ENCODE measurements at places on chromosomes 1 and 21. TPM values are rescaled to one million over a fixed set of nuclear protein-coding genes. Genes with fewer than 3 reads are reported as not detected.

Gene SIK1
- 3.2 TPM for total RNA-seq

Gene SMYD2
- 19.7 TPM for total RNA-seq

Gene LRRC8C
- 7.1 TPM for total RNA-seq

Gene SLC1A7
- total RNA-seq, result 3.7 TPM

Gene USP16
- 39.9 TPM for total RNA-seq

DNA sequence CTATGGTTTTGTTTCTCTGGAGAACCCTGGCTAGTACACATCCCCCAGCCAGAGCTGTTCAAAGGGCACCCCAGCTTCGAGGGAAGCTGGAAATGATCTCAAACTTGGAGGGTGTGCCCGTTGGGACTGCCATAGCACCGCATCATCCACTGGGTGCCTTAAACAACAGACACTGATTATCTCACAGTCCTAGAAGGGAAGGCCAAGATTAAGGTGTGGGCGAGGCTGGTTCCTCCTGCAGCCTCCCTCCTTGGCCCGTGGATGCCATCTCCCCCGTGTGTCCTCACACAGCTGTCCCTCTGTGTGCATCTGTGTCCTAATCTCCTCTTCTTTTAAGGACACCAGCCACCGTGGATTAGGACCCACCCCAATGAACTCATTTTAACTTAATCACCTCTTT, 4.2 kb upstream of the IBA57 start:
- H3K4me3 ChIP-seq, result no peak overlapping the region

- peak overlapping the region; percentile 10 for H3K27ac ChIP-seq
- no peak overlapping the region for H3K4me3 ChIP-seq
- DNase-seq, result no peak
- H3K36me3 ChIP-seq, result no peaks in the 10 kb centered on the region
- no peaks in the 10 kb centered on the region for H3K27me3 ChIP-seq
These were observed 16.1 kb upstream of the XPR1 start for GRCh38 chr1:180615493-180616290.

GRCh38 chr1:2544875-2545640, 11.1 kb upstream of the TNFRSF14 start:
- H3K4me1 ChIP-seq, result peaks cover 74% of the 10 kb centered on the region
- no peaks in the 10 kb centered on the region for H3K36me3 ChIP-seq
- no peak for DNase-seq
- H3K27ac ChIP-seq, result peak overlapping the region; percentile 90
- no peak overlapping the region for H3K4me3 ChIP-seq

DNA sequence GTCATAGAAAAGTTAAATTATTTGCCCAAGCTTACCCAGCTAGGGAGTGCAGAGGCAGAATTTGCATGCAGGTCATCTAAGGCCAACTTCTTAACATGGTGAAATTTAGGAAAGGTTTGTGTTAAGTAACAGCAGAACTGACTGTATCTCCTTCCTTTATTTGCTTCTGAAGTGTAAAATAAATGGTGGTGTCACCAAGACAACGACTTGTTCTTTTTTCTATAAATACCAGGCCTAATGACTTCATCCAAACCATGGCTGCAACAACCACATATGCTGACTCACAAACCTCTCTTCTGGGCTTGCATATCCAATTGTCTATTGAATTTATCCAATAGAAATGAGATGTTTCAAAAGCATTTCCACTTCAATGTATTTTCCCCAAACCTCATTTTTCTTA, 19.1 kb downstream of the COL24A1 start:
- no peak for DNase-seq
- H3K36me3 ChIP-seq, result no peaks in the 10 kb centered on the region
- H3K4me3 ChIP-seq, result no peak overlapping the region
- H3K27ac ChIP-seq, result no peak overlapping the region
- no peaks in the 10 kb centered on the region for H3K27me3 ChIP-seq
- peaks cover 10% of the 10 kb centered on the region for H3K4me1 ChIP-seq

DNA sequence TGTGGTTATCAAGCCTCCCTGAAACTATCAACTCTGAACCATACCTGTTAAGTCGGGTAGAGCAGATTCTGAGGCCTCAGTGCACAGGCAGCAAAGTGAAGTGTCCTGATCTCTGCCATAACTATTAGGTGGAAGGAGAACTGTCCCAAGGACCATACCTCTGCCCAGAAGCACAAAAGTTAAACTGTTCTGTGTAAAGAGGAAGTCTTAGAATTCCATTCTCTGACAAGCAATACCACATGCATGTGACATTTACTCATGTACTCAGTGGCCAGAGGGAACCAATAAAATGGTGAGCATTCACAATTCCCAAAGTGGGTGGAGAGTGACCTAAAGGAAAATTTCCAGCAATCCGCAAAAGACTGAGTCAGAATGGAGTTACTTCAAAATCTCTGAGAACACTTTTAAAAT, 61.0 kb downstream of the TOR3A start:
- H3K36me3 ChIP-seq, result no peaks in the 10 kb centered on the region
- peak overlapping the region; percentile 55 for H3K27ac ChIP-seq
- no peak for DNase-seq
- H3K4me1 ChIP-seq, result peaks cover 51% of the 10 kb centered on the region
- H3K4me3 ChIP-seq, result peak overlapping the region; percentile 31
- H3K27me3 ChIP-seq, result no peaks in the 10 kb centered on the region

- peaks cover 4% of the 10 kb centered on the region for H3K27me3 ChIP-seq
- no peaks in the 10 kb centered on the region for H3K36me3 ChIP-seq
- DNase-seq, result no peak
- H3K27ac ChIP-seq, result no peak overlapping the region
- H3K4me3 ChIP-seq, result no peak overlapping the region
These were observed 135.7 kb upstream of the RUNX3 start for GRCh38 chr1:25065795-25066238.

- peak overlapping the region; percentile 6 for H3K4me3 ChIP-seq
- DNase-seq, result no peak
- no peaks in the 10 kb centered on the region for H3K27me3 ChIP-seq
- H3K4me1 ChIP-seq, result peaks cover 94% of the 10 kb centered on the region
- no peaks in the 10 kb centered on the region for H3K36me3 ChIP-seq
- H3K27ac ChIP-seq, result peak overlapping the region; percentile 99
These were observed 6.3 kb downstream of the ARID1A start for GRCh38 chr1:26701995-26702679.

DNA sequence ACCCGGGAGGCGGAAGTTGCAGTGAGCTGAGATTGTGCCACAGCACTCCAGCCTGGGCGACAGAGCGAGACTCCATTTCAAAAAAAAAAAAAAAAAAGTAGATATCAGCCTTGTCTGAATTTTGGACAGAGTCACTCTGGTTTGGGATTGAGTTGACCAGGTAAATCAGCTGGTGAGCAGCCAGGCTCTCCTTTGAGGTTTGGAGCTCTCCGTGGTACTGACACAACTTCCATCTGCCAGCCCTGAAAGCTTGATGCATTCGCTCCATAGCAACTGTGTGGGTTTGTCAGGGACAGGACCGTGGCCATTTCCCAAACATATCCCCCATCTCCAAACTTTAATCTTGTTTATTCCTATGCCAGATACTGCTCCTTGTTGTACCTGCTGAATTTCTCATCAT, 155.2 kb downstream of the DMRTA2 start:
- H3K27me3 ChIP-seq, result no peaks in the 10 kb centered on the region
- H3K4me1 ChIP-seq, result no peaks in the 10 kb centered on the region
- no peak overlapping the region for H3K27ac ChIP-seq
- H3K36me3 ChIP-seq, result no peaks in the 10 kb centered on the region

DNA sequence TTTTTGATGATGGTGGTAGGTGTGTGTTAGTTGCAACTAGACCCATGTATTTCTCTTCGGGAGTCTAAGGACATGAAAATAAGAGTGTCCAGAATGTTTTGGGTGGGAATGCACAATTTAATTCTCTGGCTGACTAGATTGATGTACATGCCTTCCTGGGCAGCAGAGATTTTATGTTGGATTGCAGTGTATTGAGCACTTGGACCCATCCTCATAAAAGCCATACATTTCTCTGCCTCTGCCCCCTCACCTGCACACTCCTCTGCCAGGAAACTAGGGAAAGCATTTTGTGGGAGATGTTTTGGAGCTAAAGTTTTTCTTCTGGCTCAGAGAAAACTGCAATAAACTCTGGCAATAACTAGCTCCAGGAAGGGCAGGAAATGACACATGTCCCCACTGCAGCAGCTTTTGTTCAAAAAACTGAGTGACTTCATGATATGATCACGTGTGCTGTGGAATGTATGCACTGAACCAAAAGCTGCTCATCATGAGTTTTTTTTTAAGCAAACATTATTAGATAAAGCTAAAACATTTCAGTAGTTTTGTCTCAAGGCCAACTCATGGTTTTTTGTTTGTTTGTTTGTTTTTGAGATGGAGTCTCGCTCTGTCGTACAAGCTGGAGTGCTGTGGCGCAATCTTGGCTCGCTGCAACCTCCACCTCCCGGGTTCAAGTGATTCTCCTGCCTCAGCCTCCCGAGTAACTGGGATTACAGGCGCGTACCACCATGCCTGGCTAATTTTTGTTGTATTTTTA, 17.6 kb downstream of the RIT1 start:
- peaks cover 21% of the 10 kb centered on the region for H3K4me1 ChIP-seq
- H3K36me3 ChIP-seq, result peaks cover 20% of the 10 kb centered on the region
- H3K4me3 ChIP-seq, result no peak overlapping the region
- no peaks in the 10 kb centered on the region for H3K27me3 ChIP-seq

DNA sequence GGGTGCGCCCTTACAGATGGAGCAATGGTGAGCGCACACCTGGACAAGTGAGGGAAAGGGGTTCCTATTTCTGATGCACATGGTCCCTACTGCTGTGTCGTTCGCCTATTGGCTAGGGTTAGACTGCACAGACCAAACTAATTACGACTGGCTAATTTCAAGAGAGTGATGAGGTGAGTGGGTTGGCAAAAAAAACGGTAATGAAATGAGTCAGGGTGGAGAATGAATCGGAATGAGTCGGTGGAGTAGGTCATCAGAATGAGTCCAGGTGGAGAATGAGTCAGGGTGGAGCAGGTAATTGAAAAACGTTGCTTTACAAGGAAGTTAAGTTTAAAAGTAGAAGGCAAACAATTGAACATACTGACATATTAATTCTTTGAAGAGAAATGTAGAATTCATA, 79.8 kb downstream of the WDR4 start:
- H3K27me3 ChIP-seq, result no peaks in the 10 kb centered on the region
- H3K27ac ChIP-seq, result no peak overlapping the region
- DNase-seq, result no peak
- H3K36me3 ChIP-seq, result no peaks in the 10 kb centered on the region
- H3K4me3 ChIP-seq, result no peak overlapping the region

- H3K4me1 ChIP-seq, result no peaks in the 10 kb centered on the region
- H3K27ac ChIP-seq, result no peak overlapping the region
- H3K27me3 ChIP-seq, result no peaks in the 10 kb centered on the region
- peak; percentile 62 for DNase-seq
- no peak overlapping the region for H3K4me3 ChIP-seq
These were observed 418.8 kb downstream of the PTPRU start for GRCh38 chr1:29655145-29655544.

DNA sequence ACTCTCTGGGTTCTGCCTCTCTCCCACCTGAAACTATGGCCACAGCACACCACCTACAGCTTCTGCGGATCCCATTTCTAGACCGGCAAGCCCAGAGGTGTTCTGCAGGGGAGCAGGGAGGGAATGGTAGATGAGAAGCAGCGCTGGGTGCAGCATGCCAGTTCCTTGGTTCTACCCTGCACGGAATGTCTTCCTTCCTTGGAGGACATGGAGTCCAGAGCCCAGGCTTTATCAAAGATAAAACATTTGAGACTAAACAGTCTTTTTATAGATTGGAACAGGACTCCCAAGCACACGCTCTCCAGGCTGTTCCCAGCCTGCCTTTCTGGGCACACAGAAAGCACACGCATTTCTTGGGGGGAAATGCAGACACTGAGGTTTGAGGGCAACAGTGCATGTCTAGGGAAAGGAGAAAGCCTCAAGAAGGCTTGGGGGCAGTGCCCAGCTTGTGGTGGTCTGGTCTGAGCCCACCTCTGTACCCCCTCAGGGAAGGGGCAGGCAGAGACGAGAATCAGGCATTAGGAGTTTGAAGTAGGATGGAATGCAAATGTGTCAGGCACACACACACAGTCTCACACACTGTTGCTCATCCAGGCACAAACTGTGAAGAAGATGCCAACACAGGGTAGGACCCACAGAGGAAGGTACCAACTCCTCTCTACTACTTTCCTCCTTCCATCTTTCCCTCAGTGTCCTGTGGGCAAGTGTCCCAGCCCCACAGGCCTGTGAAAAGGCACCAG, 29.7 kb downstream of the LGR6 start:
- H3K27ac ChIP-seq, result no peak overlapping the region
- no peaks in the 10 kb centered on the region for H3K36me3 ChIP-seq
- H3K27me3 ChIP-seq, result peaks cover 56% of the 10 kb centered on the region
- no peak for DNase-seq
- no peaks in the 10 kb centered on the region for H3K4me1 ChIP-seq

- no peaks in the 10 kb centered on the region for H3K36me3 ChIP-seq
- H3K27ac ChIP-seq, result no peak overlapping the region
- no peaks in the 10 kb centered on the region for H3K27me3 ChIP-seq
- no peak overlapping the region for H3K4me3 ChIP-seq
These were observed 96.3 kb upstream of the UBE2U start for GRCh38 chr1:64107118-64107519.

DNA sequence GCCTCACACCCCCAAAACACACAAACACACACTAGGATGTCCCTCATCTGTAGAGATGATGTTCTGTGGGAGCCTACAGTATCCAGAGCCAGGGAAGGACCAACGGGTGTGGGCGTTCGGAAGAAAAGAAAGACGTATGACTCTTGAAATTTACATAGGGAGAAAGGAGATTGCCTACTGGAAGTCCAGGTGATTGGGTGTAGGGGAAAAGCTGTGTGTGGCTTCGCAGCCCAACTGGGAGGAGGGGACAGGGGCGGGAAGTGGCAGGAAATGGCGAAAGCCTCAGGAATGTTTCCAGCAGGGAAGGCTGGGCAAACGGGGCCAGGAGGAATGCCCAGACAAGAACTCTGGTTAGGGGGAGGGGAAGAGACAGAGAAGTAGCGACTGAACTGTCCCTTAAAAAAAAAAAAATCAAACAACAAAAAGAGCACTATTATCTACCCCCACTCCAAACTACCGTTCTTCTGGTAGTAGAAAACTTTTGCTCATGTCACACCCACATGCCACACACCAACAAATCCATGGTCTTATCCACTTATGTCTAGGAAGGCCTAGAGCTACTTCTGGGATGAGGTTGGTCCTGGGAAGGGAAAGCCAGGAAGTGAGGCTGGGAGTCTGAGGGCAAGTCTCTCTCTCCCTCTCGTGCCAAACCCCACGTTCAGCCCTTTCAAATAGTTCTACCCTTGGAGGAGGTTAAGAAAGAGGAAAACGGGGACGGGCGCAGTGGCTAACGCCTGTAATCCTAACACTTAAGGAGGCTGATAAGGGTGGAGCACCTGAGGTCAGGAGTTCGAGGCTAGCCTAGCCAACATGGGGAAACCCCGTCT, 1.8 kb upstream of the CKS1B start:
- H3K27ac ChIP-seq, result peak overlapping the region; percentile 96
- peaks cover 8% of the 10 kb centered on the region for H3K36me3 ChIP-seq
- peak overlapping the region; percentile 77 for H3K4me3 ChIP-seq

- no peak for DNase-seq
- H3K36me3 ChIP-seq, result no peaks in the 10 kb centered on the region
- no peaks in the 10 kb centered on the region for H3K4me1 ChIP-seq
- H3K27me3 ChIP-seq, result no peaks in the 10 kb centered on the region
- H3K4me3 ChIP-seq, result no peak overlapping the region
These were observed 270.0 kb upstream of the ZRANB2 start for GRCh38 chr1:71350805-71351204.

Data from esophagus muscularis mucosa (tissue), 4 donors.